ENCODE measurements at places on chromosomes 12 and 14.
A peak's percentile ranks its signal among the peaks of the same experiment; 100 is the strongest.

- no peak for DNase-seq
Measured at GRCh38 chr12:4289231-4289878, 15.8 kb downstream of the CCND2 start.

- no peak for DNase-seq
Measured at GRCh38 chr12:115609347-115609746, 668.1 kb downstream of the MED13L start.

- no peak for DNase-seq
Measured at GRCh38 chr12:116186482-116187150, 90.9 kb downstream of the MED13L start.

GRCh38 chr12:111600205-111600642 lies 1.1 kb upstream of the ATXN2 start:
- DNase-seq = no peak

DNA sequence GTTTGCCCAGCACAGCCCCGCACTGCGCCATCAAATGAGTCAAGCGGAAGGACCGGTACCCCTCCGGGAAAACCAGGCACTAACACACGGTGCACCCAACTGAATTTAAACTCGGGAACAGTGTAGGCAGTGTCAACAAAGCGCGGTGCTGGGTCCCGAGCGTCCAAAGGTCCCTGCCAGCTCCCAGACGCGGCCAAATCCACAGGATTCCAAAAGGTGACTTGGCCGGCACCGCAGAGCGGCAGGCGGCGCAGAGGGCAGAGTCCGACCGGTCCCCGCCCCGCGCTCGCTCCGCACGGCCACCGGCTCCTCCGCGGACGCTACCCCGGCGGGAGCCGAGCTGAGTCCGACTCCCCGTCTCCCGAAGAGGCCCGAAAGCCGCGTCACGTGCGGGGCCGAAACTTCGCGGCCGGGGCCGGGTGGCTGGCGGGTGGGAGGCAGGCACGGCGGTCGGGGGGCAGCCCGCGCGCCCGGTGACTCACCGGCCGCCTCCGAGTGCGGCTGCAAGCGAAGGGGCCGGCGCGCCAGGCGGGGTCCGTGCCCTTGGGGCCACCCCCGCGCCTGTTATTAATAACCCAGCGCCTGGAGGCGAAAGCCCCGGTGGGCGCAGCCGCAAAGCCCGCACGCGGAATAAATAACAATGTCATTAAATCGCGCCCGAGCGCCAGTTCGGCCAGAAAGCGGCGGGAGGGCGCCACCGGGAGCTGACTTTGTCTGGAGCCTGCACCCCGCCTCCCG lies 863 bp downstream of the DENND5B start:
- no peak for DNase-seq

GRCh38 chr14:23245282-23245681 lies 7.5 kb downstream of the RNF212B start:
- no peak for DNase-seq

DNA sequence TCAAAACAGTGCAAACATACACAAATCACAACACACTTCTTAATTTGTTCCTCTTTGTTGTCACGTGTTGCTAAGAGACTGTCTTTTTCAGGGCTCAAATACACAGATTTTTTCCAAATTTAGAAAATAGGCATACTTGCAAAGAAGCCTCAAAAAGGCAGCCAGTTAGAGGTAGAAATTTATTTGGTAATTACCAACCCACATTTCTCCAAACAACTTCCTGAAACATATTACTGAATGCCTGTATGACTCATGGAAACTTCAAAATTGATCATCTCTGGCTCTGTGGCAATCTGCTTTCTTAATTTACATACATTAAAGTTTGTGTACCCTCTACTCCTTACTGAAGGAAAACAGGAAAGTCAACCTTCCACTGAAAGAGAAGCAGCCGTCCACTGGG lies 36.4 kb downstream of the PPM1H start:
- DNase-seq = peak; percentile 17

GRCh38 chr14:57171363-57171762 lies 97.3 kb downstream of the EXOC5 start:
- DNase-seq = no peak

GRCh38 chr12:108241986-108242703 lies 97.0 kb downstream of the CMKLR1 start:
- no peak for DNase-seq

DNA sequence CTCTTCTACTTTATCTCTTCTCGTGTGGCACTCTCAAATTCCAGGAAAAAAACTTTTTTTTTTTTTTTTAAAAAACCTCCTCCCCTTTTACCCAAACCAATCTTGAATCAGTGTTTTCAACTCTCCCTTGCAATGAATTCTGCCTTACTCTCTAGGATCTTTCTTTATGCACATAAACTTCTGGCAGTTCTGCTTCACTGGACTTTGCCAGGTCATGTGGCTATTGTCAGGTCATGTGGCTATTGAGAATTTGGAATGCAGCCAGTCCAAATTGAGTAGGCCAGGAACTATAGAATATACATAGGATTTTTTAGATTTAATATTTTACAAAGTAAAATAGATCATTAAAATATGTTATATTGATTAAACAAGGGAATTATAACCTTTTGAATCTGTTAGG lies 218.2 kb downstream of the TMTC3 start:
- no peak for DNase-seq

GRCh38 chr12:1851151-1851701 lies 30.9 kb downstream of the LRTM2 start:
- no peak for DNase-seq

GRCh38 chr12:45381351-45381750 lies 165.5 kb downstream of the ANO6 start:
- no peak for DNase-seq

GRCh38 chr14:29442696-29443095 lies 485.0 kb downstream of the PRKD1 start:
- peak; percentile 0 for DNase-seq

GRCh38 chr14:74237441-74237840 lies 1.8 kb upstream of the VSX2 start:
- DNase-seq = no peak

GRCh38 chr14:24187539-24187915 lies 1.1 kb downstream of the IPO4 start:
- no peak for DNase-seq

DNA sequence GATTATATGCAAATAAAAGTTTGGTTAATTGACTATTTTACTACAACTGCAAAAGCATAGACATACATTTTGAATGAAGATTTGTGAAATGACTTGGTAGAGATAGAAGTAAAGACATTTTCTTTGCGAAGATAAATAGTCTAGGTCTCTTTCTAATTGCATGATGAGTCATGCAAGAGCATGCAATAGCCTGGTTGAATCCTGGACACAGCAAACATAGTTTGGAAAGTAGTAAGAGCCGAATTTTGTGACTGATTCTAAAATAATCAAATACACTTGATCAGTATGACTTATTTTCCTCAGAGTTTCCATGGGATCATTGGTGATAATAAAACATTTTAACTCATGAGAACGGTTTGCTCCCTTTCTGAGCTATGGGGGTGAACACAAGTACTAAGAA lies 27.7 kb upstream of the CAND1 start:
- DNase-seq = no peak

- DNase-seq = no peak
Measured at GRCh38 chr12:30614031-30614430, 81.6 kb downstream of the IPO8 start.

- DNase-seq = no peak
Measured at GRCh38 chr14:66696326-66696725, 188.4 kb downstream of the GPHN start.

- peak; percentile 26 for DNase-seq
Measured at GRCh38 chr12:27013611-27014084, 536 bp downstream of the TM7SF3 start.

DNA sequence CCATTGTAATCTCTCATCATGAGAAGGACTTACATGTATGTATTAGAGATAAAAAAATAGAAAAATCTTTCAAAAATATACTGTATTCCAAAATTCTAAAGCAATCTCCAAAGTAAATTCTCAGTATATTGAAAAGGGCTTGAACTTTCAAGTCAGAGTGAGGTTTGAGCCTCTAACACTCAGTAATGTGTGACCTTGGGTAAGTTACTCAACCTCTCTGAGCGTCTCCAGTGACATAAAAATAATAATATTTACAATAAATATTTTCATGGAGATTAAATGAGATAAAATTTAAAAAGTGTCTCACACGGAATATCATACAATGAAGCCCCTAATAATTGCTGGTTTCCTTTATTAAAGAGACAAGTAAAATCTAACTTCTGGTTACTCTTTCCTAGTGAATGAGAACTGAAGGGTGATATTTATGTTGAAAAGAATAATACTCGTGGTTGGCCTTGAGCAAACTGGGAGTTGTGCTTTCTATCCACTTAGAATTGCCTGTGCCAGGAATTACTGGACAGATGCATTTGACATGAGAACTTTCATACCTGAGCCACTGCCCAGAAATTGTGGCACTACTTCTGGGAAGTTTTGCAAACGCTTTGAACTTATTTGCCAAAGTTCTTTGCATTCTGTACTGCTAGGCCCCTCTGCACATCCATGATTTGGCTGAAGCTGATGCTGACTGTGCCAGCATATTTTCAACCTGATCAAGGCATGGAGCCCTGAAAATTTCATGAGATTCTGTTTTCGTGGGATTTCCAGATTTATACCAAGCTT lies 933.7 kb downstream of the GALC start:
- no peak for DNase-seq

DNA sequence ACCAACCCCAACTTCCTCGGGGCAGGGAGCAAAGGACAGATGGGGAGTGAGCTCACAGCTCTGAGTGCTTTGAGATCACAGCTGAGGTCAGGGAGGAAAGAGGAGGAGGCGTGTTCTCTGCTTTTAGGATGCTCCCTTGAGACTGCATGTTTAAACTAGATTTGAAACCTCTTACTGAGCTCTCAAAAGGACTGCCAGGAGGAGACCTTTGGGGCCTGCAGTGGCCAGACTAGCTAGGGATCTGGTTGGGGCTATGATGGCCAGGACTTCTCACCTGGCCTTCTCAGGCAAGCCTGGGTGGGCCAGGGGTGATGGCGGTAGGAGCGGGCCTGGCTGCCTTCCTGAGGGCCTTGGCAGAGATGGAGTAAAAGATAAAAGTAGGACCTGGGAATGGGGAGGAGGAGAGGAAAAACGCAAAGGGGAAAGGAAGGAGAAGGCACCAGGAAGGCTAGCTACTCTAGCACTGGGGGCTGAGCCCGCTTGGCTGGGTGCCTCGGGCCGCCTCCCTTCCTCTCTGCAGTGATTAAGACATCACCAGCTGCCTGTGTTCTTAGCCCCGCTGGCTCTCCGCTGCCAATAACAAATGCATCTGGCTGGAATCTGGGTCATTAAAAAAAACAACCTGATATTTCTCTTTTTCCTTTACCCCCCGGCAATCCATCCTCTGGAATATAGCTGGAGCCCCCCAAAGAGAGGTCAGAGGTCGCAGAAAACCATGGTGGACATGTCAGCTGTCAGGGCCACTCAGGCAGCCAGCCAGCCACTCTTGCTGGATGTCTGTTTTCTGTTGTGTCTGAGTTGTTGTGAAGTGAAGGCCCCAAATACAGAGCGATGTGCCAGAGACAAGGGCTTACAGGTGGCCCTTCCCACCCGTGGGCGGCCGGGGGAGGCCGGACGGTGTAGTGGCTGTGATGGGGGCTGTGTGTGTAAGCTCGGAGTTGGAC lies 141.3 kb downstream of the TSPAN9 start:
- DNase-seq = no peak

- DNase-seq = peak; percentile 3
Measured at GRCh38 chr12:16347391-16348298, at the start of gene MGST1. MGST1 (plus strand) TSS chr12:16347645; CDS start chr12:16354253, 6,608 bp downstream.

DNA sequence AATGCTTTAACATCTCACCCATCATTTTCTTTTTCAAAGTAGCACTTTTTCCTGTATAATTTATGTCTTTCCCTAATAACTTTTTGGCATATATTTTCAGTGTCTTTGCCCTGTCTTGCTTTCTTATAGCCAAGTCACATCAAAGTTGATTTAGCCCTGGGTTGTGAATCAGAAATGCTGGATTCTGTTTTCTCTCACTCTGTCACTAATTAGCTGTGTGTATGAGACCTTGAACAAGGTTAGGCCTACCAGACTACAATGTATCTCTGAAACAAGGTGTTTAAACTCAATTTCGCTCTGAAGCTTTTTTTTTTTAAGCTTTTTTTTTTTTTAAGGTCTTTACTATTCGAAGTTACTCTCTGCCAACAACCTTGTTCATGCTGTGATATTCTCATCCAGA lies 25.7 kb downstream of the CNOT2 start:
- no peak for DNase-seq

DNA sequence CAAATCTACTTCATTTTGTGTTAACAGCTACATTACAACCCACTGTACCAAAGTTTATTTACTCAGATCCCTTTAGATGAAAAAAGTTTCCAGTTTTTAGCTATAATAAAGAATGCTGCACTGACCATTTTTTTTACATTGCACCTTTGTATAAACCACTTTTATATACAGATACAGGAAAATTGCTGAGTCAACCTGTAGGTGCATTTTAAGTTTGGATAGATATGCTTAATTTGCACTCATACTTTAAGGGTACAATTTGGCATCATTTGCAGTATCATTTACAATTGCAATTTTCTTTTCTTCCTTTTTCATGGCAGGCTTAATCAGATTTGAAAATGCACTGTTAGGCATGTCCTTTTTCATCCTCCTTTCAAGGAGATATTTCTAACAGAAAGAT lies 257.8 kb upstream of the LMO3 start:
- DNase-seq = no peak

DNA sequence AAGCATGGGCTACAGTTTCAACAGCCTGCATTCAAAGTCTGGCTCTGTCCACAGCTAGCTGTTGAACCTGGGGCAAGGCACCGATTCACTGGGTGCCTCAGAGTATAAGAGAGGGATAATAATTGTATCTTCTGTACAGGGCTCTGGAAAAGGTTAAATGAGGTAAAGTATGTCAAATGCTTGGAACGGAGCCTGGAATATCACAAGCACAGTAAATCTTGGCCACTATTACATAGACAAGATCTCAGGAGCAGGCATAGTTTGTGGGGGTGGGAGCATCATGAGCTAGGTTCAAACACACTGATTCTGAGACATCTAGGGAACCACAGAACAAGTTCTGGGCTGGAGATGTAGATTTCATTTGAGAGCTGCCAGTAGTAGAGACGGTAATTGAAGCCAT lies 203.7 kb upstream of the NUDT4 start:
- no peak for DNase-seq

DNA sequence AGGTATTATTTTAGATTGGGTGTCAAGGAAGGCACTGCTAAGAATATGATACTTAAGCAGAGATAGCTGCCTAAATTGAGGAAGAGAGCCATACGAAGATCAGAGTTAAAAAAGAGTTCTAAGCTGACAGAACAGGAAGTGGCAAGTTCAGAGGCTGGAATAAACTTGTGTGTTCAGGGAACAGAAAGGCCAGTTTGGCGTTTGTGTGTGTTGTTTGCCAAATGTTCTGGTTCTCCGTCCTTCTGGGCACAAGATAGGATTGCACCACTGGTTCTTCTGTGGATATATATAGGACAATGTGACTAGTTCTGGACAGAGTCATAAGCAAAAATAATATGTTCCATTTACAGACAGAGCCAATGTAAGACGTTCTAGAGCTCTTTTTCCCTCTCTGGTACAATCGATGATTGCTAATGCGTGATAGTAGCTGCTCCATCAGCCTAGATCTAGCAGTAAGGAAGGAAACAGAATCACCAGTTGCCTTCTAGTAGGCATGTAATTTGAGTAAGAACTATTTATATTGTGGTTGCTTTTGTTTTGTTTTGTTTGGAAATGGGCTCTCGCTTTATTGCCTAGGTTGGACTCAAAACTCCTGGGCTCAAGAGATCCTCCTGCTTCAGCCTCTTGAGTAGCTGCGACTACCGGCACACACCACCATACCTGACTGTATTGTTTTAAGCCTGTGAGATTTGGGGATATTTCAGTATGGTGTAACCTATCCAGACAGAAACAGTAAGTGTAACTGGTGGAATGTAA lies 7.4 kb downstream of the BBS10 start:
- DNase-seq = no peak

GRCh38 chr14:81991998-81992397 lies 458.3 kb upstream of the SEL1L start:
- DNase-seq = peak; percentile 2
